ENCODE measurements at places on chromosomes 2 and 18. TPM values are rescaled to one million over a fixed set of nuclear protein-coding genes. Genes with fewer than 3 reads are reported as not detected.

GRCh38 chr2:148604927-148605326 lies 39.6 kb upstream of the EPC2 start:
- H3K4me1 ChIP-seq: peaks cover 5% of the 10 kb centered on the region
- peaks cover 2% of the 10 kb centered on the region for H3K27me3 ChIP-seq
- H3K4me3 ChIP-seq: no peak overlapping the region
- no peak overlapping the region for H3K27ac ChIP-seq
- no peak for DNase-seq
- peaks cover 13% of the 10 kb centered on the region for H3K36me3 ChIP-seq

- peaks cover 16% of the 10 kb centered on the region for H3K27me3 ChIP-seq
- peak overlapping the region; percentile 45 for H3K27ac ChIP-seq
- DNase-seq: no peak
- peaks cover 30% of the 10 kb centered on the region for H3K4me1 ChIP-seq
- no peaks in the 10 kb centered on the region for H3K36me3 ChIP-seq
Measured at GRCh38 chr2:20648206-20648605, 2.7 kb downstream of the HS1BP3 start.

GRCh38 chr18:35322486-35323458 lies 21.4 kb downstream of the ZNF24 start:
- H3K4me1 ChIP-seq: peaks cover 3% of the 10 kb centered on the region
- H3K27me3 ChIP-seq: no peaks in the 10 kb centered on the region
- no peak for DNase-seq
- H3K27ac ChIP-seq: no peak overlapping the region
- no peaks in the 10 kb centered on the region for H3K36me3 ChIP-seq
- H3K4me3 ChIP-seq: no peak overlapping the region

The RND3 gene
- total RNA-seq: 49.0 TPM

The ALPG gene
- 2.4 TPM for total RNA-seq

The NT5DC4 gene
- not detected for total RNA-seq

The ATP6V1B1 gene
- not detected for total RNA-seq

DNA sequence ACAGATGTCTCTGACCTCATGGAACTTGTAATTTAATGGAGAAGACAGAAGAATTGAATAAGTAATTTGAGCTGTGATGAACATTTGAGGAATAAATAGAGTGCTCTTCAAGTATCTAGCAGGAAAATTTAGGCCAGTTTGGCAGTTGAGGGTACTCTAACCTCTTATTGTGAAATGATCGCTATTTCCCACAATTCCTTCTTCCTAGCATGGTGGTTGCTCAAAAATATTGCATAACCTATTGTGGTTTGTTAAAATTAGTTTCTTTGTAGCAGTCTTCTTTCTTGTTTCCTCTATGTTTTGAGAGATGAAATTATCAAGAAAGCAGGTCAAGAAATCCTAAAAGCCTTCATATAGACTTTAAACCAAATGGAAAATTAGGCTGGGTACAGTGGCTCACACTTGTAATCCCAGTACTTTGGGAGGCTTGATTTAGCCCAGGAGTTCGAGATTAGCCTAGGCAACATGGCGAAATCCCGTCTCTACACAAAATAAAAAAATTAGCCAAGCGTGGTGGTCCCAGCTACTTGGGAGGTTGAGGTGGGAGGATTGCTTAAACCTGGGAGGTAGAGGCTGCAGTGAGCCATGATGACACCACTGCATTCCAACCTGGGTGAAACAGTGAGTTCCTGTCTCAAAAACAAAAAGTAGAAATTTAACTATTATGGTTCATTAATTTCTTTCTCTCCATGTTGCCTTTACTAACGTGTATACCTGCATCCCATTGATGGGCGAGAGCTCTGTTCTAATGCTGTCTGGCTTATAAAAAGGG lies 58.7 kb downstream of the RBKS start:
- H3K27ac ChIP-seq: no peak overlapping the region
- H3K27me3 ChIP-seq: no peaks in the 10 kb centered on the region
- DNase-seq: no peak
- H3K36me3 ChIP-seq: no peaks in the 10 kb centered on the region

The UGT1A10 gene
- total RNA-seq: not detected

DNA sequence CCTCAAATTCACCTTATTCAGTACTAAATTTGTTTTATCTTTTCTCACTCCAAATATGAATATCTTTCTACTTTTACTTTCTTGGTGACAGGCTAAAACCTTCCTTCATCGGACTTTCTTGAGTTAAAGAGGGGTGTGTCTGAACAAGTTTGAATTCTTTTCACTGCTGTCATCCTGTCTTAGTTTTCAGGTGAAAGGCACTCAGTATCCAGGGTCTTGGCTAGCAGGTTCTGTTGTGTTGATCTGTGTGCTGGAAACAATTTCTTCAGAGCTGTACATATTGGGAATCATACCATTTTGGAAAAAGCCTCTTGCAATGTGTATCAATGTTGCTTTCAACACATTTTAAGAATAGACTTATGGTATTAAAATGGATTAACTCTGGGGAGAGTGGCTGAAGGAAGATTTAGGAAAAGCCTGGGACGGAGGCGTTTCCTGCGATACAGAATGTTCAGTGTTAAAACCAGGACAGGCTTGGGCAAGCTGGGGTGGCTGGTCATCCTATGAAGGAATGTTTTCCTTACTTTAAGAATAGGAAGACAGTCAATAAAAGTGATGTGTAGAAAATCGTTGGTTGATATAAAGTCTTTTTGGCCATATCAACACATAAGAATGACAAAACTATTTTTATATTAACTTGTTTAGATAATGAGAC lies 350.7 kb upstream of the SPRED2 start:
- no peaks in the 10 kb centered on the region for H3K4me1 ChIP-seq
- no peak overlapping the region for H3K27ac ChIP-seq
- no peak for DNase-seq
- no peak overlapping the region for H3K4me3 ChIP-seq

DNA sequence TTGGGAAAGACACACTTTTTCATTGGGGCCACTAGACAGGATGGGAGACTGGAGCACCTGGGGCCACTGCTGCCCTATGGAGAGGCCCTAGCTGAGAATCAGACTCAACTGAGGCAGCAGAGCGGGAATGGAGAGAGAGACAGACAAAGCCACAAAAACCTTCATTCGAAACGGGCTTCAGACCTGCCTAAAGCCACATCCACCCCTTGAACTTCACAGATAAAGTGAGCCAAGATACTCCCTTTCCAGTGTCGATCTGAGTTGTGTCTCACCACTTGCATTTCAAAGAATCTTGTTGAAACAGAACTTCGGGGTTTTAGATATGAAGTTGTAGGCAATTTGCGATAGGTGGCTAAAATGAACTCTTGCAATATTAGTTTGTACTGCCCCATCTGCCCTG lies 11.3 kb upstream of the LDLRAD4 start:
- H3K27ac ChIP-seq: no peak overlapping the region
- H3K36me3 ChIP-seq: peaks cover 4% of the 10 kb centered on the region
- peaks cover 3% of the 10 kb centered on the region for H3K27me3 ChIP-seq
- no peak for DNase-seq
